ENCODE measurements at places on chromosomes 3 and 15.
A peak's percentile ranks its signal among the peaks of the same experiment; 100 is the strongest.

DNA sequence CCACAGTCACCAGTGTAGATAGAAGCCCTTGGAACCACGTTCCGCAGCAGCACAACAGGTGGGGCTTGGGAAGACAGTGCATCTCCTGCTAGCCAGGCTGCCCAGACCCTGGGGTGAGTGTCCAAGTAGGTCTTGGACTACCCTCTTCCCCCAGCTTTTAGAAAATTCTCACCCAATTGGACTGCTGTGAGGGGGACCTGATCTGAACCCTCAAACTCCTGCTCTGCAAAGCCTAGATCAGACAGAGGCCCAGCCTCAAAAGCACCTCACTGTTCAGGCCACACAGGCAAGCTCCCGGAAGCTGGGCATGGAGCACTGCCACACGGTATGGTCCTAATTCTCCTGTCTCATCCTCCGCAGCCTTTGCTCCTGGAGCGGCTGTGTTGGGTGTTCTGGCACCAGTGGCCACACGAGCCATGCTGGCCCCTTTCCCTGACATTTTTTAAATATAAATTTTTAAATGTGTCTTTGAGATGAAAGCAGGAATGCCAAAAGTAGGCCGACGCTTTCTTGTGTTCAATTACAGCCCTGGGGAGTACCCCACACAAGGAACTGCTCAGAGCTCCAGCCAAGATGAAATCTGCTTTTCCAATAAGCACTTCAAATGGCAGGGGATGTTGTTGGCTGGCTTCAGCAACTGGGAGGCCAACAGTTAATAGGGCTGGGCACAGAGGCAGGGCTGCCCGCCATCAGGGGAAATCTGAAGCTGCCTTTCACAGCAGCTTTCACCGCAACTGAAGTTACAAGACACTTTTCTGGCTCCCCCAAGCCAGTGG is 40.9 kb downstream of the CPN2 start:
- DNase-seq = no peak

DNA sequence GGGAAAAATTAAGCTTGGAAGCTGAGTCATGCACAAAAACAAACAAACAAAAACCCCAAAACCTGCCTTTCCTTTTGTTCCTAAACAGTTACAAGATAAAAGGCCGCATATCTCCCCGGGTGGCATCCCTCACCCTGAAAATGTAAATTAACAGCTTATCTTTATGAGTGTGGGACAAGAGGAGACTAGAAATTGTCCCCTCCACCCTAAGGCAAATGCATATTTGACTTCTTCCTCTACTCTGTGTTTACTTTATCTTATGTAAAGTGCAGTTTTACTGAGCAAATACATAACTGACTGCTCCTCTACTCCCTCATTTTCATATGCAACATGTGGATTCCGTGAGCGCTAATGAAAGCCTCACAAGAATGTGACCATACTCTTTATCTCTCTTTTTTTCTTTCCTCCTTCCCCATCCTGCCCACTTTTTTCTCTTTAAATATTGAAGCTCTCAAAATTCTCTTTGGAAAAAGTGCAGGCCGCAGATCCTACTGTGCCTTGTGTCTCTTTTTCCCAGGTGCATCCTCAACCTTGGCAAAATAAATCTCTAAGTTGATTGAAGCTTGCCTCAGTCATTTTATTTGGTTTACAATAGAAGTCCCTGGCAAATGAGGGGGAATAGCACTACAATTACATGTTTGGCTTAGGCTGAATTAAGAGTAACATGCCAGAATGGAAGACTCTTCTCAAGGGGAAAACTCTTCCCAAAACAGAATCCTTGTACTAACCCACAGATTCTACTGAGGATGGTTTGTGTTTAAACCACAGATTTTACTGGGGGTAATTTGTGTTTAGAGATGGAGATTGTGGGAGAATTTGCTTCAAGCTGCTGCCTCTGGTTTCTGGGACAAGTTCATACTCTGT is 72.7 kb upstream of the WDR72 start:
- no peak for DNase-seq

DNA sequence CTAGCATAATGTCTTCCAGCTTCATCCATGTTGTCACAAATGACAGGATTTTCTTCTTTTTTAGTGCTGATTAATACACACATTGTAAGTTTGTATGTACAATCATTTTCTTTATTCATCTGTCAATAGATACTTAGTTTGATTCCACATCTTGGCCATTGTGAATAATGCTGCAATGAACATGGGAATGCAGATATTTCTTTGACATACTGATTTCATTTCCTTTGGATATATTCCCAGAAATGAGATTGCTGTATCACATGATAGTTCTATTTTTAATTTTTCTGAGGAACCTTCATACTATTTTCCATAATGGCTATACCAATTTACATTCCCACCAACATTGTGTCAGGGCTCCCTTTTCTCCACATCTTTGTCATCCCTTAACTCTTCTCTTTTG is 117.9 kb downstream of the MEIS2 start:
- DNase-seq = no peak

DNA sequence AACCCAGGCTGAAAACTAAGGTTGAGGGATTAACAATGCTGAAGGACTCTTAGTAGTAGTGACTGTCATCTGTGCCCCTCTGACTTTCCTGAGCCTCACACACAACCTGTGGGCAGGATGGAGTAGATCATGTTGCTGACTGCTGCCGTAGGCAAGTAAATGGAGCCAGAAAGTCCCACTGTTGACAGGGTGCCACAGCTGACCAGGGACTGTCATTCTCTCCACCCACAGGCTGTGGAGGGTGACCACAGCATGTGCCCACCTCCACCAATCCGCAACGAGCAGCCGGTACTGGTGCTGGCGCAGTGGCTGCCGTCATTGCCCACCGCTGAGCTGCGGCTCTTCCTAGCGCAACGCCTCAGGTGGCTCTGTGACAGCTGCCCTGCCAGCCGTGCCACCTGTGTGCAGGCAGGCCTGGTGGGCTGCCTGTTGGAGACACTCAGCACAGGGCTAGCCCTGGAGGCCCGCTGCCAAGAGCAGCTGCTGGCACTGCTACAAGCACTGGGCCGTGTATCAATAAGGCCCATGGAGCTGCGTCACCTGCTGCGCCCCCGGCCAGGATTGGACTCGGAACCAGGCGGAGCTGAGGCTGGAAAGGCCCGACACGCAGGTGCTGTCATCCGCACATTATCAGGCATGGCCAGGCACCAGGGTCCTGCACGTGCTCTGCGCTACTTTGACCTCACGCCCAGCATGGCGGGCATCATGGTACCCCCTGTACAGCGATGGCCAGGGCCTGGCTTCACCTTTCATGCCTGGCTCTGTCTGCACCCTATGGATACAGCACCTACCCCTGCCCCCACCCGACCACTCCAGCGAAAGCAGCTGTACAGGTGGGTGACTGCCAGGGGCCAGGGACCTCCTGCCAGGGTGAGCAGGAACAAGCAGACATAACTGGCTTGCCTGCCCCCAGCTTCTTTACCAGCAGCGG is 15.6 kb downstream of the NBEAL2 start:
- DNase-seq = no peak

DNA sequence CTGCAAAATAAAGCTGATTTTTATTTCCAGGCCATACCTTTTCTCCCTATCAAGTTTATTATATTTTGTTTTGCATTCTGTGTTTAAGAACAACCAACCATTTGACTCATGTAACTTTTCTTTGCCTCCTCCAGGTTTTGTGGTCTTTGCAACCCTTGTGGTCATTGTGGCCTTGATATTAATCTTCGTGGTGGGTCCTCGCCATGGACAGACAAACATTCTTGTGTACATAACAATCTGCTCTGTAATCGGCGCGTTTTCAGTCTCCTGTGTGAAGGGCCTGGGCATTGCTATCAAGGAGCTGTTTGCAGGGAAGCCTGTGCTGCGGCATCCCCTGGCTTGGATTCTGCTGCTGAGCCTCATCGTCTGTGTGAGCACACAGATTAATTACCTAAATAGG is 27.6 kb downstream of the NIPA2 start:
- no peak for DNase-seq

GRCh38 chr3:140499114-140499757 is 178.6 kb upstream of the TRIM42 start:
- no peak for DNase-seq

DNA sequence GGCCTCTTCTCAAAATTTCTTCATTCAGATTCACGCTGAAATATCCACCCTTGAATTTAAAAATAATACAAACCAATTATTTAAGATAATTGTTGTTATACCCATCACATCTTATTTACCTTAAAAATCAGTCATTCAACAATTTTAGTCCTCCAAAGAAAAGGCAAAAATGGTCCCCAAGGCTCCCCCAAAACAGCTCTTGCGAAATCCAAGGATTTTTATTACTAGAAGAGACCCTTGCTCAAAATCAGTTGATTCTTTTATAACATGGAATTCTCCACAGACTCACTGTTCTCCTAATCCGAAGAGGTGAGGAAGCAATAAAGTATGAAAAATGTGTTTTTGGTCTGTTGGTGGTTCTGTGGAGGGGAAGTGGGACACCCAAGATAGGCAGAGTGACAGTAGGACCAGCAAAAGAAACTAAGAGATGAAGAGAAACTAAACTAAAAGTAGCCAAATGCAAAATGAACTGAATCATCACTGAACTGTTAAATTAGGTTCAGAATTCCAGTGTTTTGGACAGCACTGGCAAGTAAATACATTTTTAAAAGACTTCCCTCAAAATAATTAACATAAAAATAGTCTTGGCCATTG is 19.1 kb upstream of the PLCH1 start:
- no peak for DNase-seq

DNA sequence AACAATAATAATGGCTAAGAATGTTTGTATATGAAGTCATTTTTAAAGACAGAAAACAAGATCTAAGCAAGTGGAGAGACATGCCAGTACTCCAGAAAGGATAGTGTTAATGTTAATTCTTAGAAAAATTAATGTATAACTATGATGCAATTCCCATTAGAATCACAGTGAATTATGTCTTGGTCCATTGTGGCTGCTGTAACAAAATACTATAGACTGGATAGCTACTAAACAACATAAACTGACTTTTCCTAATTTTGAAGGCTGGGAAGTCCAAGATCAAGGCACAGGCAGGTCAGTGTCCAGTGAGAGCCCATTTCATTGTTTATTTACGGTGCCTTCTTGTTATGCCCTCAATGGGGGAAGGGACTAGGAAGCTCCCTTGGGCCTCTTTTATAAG is 32.7 kb upstream of the CSPG4 start:
- no peak for DNase-seq

GRCh38 chr15:78768531-78769408 is 42.5 kb downstream of the ADAMTS7 start:
- DNase-seq = no peak

DNA sequence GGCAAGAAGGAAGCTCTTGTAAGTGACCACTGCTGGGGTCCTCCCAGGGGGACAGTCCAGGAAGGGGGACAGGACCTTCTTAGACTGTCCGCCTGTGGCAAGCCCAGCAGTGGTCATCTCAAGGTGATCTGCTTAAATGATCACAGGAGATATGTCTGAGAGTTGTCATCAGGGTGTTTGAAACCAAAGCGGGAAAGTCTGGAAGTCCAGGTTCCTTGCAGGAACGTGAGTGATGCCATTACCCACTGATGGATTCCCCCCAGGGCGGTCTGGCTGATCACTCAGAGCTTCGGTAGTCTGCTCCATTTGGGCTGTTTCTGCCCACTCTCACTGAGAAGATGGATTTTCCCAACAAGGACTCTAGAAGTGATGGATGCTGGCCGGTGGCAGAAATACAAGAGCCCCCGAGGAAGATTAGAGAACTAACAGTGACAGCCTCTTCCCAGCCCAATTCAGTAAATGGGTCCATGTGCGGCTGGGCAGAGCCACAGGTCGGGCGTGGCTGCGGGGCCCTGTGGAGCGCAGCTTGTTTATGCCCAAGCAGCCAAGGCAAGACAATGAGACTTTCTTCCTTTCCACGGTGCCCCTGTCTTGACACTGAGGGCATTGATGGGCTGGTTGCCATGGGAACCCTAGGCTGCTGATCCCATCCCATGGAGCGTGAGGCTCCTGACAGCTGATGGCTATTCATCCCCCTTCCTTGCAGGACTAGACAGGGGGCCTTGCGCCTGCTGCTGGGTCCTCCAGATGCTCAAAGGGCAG is 9.5 kb downstream of the PCSK6 start:
- no peak for DNase-seq

GRCh38 chr15:71085809-71086208 is 29.5 kb upstream of the THSD4 start:
- no peak for DNase-seq

- no peak for DNase-seq
Measured at GRCh38 chr15:51884517-51885236, 55.2 kb downstream of the TMOD3 start.

- DNase-seq = no peak
Measured at GRCh38 chr3:4458961-4459360, 8.1 kb downstream of the SUMF1 start.

DNA sequence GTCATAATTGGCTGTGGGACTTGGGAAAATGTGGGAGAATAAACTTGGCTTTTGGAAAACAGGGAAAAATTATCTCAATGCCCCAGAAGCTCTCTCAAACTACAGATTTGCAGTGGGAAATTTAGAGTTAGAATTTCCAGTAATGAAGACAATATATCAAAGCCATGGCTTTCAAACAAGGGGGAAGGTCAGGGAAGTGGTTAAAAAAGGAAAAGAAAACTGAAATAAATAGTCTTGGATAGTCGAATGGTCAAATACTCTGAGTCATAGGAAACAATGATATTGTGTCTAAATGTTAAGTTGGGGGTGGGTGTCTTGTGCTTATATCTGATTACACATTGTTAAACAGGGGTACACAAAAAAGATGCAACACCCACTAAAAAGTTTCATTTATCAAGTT is 272.4 kb upstream of the COL8A1 start:
- no peak for DNase-seq

DNA sequence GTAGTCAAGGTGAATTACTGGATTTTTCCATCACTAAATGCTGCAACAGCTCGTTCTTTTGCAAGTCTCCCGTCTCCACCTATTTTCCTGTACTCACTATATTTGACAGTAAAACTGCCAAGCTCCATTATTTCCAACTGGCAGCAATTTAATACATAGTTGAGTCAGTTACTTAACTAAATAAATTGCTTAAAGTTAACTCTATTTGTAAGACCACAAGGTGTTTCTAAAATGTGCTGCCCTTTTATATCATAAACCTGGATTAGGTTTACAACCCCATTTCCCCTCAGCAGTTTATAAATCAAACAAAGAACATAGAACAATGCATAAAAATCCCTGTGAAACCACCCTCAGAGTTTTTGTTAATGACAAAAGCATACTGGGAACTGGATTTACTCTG is 211.4 kb upstream of the DPH6 start:
- no peak for DNase-seq

- peak; percentile 72 for DNase-seq
Measured at GRCh38 chr15:63093486-63094205, 28.0 kb upstream of the LACTB start.

GRCh38 chr3:159919873-159920272 is 68.8 kb upstream of the IL12A start:
- no peak for DNase-seq

- no peak for DNase-seq
Measured at GRCh38 chr3:126516152-126516935, 1.2 kb downstream of the UROC1 start.

- peak; percentile 91 for DNase-seq
Measured at GRCh38 chr15:38868326-38869114, 303.9 kb upstream of the RASGRP1 start.

All from NCI-H460 (cell line).